ENCODE measurements at places on chromosomes 1 and 21.

DNA sequence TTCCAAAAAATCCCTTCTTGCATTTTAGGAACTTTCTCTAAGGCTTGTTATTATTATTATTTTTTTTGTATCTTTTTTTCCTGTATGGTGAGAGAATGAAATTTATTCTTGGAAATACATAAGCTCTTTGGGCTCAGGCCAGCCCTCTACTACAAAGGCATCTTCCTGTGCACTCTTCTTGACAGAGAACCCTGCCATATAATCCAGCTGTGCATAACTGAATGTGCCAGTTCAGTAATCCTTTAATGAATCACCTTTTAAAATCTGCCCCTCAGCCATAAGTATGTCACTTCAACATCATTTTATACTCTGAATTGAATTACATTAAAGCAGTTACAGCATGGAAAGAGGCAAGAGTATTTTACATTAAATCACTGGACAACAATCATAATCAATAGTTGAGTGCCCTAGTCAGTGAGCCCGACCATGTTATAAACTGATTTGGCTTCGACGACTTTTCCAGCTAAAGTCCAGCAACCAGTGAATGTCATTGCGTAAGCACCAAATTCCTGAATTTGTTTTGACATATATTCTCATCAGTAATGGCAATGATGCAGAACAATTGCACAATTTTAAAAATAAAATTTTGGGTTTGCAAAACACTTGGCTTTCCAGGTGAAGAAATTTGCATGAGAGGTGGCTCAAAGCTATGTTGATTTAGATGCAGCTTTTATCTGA lies 59.2 kb upstream of the KCNK2 start:
- no peak for DNase-seq

- DNase-seq: no peak
Observed at GRCh38 chr1:154208677-154209388, 2.7 kb upstream of the CFAP141 start.

GRCh38 chr21:46061518-46061917 lies 36.4 kb upstream of the COL6A2 start:
- DNase-seq: peak; percentile 1

DNA sequence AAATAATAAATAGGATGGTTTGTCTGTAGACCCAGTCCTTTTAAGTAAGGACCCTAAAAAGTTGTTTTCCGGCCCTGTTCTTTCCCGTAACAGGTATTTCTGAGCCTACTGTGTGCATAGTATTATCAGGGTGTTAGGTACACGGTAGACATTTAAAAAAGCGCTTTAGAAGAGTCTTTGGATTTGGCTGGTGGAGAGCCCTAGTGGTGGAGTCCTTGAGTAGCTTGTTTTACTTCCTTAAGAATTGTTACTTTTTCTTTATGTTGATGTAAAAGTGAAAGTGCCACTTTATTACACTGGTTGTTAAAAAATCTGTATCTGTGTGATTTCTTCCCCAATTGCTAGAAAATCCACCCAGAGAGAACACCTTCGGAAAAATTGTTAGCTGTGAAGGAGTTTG lies 36.8 kb downstream of the SMYD2 start:
- DNase-seq: no peak

DNA sequence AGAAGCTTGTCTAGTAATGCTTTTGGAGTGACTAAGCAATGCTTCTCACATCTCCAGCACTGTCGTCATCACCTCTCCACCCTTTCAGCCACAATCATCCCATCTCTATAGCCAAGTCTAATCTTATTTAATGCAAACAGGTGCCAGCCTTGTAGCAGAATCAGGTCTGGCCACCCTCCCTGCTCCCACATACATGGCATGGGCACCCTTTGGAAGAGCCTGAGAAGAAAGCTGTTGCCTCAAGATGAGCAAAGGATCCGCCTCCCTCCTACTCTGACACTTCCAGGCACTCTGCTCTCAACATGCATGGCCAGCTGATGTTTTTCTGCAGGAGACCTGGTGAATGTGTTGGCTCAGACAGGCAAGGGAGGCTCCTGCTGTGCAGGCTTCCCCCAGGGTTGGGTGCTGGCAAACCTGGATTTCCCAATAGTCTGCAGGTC lies 113.1 kb upstream of the GRIK3 start:
- DNase-seq: no peak

DNA sequence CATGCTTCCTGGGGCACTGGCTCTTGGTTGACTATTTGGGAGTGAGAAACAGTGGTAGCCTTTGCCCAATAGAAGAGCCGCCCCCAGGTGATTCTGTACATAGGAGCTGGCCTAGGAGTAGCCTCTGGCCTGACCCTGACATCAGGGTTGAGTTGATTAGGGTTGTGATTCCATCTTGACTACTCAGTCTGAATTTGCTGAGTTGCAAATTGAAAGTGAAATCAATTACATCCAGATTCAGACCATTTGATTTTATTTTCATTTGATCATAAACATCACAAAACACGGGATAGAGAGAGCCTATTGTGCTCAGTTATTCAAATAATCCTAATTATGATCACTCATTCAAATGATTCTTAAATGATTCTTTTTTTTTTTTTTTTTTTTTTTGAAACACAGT lies 253.2 kb downstream of the KIF26B start:
- DNase-seq: no peak

Measured in mesothelial cell of epicardium (in vitro differentiated cells).